ENCODE measurements at places on chromosomes 4 and X.
A peak's percentile ranks its signal among the peaks of the same experiment; 100 is the strongest.

DNA sequence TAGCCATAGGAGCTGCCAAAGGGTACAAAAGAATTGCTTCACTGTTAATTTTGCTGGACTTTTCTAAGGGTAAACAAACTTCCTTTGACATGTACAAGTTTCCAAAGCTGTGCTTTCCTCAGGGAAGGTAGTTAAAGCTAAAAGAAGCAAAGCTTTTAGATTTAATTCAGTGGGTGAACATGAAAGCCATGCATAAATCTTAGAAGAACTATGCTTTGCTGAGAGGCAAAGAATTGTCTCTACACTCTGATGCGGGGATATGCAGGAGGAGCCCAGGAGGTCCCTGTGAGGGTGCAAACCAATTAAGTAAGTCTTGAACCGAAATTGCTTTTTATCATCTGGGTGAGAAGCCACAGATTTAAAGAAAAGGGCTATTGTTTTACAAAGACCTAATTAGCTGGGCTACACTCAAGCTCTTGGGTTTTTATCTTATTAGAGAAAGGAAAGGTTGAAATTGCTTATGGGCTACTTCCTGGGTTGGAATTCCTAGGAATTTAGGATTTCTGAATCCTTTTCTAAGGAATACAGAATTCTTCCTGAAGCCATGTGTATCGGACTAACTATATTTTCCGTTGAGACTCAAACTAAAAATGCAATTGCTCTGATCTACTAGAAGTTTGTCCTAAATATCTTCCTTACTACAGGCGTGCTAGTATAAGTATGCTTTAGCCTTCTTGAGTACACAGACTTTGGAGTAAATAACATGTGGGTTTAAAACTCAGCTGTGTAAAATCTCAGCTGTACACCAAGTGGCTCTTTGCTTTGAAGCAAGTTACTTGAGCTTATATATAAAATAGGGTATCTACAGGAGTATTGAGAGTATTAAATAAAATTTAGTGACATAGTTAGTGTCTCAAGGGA lies 188.4 kb upstream of the ANK2 start:
- peak; percentile 9 for DNase-seq

DNA sequence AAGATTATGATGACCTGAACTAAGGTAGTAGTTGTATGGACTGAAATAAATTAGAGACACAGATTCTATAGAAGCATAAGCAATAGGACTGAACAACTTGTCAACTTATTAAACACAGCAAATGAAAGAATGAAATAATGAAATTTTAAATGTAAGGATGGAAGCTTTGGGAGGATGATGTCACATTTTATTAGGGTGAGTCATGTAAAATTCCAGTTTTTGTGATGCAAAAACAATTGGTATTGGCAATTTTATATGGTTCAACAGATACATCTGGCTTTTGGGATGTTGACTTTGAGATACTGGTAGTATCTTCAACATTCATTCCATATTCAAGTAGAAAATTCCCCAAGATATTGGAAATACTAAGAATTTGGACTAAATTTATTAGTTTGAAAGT lies 72.7 kb upstream of the IL15 start:
- no peak for DNase-seq

GRCh38 chrX:45428831-45429230 lies 228.2 kb upstream of the DIPK2B start:
- DNase-seq = peak; percentile 67

- no peak for DNase-seq
These were observed 7.6 kb downstream of the CLCN5 start for GRCh38 chrX:49930039-49930438.

DNA sequence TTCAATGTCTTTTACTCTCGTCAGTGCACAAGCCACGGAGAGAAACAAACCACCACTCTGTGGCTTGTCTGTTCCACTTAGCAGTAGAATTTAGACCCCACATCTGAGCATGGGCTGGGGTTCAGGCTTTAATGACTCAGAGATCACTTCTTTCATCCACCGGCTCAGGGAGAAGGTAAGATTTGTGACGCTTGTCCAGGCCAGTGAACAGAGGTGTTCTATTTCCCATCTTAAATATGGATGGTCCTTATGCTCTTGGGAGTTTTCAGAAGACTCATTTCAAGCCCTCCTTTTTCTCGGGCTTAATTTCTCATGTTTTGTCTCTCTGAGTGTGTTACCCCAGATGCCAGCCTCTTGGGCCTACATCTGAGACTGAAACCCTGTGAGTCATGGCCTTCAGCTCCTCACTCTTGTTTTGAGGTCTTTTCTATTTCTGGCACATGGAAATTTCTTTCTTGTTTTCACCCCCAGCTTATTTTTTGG lies 127.4 kb upstream of the SFRP2 start:
- no peak for DNase-seq

DNA sequence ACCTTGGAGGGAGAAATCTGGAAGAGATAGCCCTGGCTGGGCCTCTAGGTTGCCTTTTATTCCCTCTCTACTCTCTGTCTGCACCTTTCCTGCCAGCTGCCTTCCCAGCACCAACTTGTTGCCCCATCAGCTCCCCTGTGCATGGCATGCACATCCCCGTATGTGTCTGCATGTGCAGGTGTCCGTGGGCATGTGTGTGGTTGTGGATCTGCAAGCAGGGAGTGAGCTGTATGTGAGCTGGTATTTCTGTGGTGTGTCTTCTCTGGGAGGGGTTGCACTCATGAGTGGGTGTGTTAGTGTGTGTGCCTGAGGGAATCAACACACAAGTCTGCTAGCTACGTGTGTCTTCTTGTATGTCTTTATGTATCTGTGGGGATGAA lies 9.9 kb downstream of the L1CAM start:
- DNase-seq = no peak

- no peak for DNase-seq
These were observed 500.3 kb downstream of the TRIML1 start for GRCh38 chr4:188639479-188640100.

DNA sequence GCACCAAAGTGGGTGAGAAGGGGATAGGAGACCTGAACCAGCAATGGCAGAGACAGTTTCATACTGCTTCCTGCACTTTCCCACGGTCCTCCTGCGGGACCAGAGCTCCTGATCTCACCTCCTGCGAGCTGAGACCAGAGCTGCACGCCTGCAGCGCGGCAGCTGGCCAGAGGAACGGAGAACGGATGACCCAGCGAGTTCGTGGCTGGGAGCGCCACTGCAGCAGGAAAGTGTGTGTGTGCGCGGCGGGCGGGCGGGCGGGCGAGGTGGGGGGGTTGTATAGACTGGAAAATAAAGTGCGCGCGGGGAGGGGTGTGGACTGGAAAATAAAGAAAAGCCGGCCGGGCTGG lies 16.5 kb downstream of the MCF2 start:
- DNase-seq = peak; percentile 29

All from astrocyte of the hippocampus (primary cell).